Activated CD4-positive, alpha-beta T cell treated with anti-CD3 and anti-CD28 coated beads for 4 hours (primary cell): ENCODE measurements at places on chromosomes 6 and 20.

- no peak for DNase-seq
These were observed 97.4 kb upstream of the SALL4 start for GRCh38 chr20:51899674-51900073.

DNA sequence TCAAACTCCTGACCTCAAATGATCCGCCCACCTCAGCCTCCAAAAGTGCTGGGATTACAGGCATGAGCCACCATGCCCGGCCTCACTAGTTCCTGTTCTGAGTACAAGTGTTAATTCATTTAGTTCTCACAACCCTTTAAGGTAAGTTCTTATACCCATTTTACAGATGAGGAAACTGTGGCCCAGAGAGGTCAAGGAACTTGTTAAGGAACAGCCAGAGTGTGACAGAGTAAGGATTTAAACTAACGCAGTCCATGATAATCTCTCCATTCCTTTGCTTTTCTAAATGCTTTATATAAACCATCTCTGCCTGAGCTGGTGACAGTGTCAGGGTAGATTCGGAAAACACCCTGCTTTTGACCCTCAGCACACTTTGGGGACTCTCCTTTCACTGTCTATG lies 13.3 kb downstream of the FITM2 start:
- DNase-seq = no peak

DNA sequence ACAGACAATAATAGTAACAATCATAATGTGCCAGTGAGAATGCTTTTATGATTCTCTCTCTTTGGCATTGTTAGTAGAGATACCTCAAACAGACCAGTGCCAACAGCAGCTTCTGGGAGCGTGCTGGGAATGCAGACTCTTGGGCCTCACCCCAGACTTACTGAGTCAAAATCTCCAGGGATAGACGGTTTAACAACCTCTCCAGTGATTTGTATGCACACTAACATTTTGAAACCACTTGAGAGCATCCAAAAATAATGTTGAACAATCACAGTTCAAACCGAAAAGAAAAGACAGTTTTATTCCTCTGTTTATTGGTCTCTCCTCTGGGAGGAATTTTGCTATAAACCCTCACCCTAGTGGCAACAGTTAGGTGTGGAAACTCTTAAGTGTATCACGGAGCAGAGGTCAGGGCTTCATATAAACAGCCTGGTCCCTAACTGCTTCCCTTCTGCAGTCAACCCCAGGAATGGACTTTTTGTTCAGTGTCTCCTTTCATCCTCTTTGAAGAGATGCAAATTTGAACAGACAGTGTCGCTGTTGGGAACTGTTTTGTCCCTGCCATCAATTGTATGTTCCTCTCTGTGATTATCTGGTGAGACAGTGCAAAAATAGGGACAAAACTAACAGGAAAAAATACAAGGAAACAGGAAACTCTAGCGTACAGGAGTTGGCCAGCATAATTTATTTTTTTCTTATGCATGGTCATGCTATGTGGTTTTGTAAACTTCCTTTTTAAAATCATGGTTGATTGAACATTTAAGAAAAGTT lies 162.4 kb upstream of the BTBD3 start:
- no peak for DNase-seq

DNA sequence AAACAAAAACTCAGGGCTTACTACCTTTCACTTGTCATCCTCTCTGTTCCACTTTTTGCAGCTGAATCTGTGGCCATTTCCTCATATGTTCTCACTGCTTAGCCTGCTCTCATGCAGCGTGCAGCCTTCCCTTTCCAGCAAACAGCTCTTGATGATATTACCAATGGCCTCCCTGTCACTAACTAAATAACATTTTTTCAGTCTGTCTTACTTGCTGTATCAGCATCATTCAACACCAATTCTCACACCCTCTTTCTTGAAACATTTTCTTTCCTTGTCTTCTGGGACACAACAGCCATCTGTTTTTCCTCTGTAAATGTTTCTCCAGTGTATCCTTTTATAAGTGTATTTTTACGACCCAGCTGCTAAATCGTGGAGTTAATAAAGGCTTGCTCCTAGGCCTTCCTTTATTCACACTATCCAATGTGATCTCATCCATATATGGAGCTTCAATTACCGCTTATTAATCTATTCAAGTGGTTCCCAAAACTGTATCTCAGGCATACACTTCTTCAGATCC lies 523.6 kb upstream of the RNF217 start:
- DNase-seq = no peak

GRCh38 chr20:24612799-24613775 lies 143.7 kb downstream of the SYNDIG1 start:
- no peak for DNase-seq

DNA sequence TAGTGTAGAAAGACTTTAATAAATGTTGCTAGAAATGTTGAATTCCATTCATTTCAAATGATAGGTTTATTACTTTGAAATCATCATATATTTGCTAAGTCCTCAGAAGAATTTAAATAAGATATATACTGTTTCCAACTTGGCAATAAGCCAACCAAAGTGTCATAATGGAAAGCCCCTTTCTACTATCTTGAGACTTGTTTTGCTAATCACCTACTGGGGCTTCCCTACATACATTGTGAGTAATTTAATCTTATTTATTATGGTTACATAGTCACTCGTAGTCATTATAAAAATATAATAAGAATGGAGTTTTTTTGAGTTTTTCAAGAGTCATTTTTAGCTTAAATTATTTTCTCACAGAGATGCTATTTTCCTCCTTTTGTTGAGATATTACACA lies 20.7 kb downstream of the COL19A1 start:
- DNase-seq = no peak
